ENCODE measurements at places on chromosomes 7 and 10.

GRCh38 chr10:14476641-14477407 lies 146.1 kb upstream of the FRMD4A start:
- peak; percentile 21 for DNase-seq

GRCh38 chr10:14377591-14378175 lies 47.0 kb upstream of the FRMD4A start:
- DNase-seq, result no peak

DNA sequence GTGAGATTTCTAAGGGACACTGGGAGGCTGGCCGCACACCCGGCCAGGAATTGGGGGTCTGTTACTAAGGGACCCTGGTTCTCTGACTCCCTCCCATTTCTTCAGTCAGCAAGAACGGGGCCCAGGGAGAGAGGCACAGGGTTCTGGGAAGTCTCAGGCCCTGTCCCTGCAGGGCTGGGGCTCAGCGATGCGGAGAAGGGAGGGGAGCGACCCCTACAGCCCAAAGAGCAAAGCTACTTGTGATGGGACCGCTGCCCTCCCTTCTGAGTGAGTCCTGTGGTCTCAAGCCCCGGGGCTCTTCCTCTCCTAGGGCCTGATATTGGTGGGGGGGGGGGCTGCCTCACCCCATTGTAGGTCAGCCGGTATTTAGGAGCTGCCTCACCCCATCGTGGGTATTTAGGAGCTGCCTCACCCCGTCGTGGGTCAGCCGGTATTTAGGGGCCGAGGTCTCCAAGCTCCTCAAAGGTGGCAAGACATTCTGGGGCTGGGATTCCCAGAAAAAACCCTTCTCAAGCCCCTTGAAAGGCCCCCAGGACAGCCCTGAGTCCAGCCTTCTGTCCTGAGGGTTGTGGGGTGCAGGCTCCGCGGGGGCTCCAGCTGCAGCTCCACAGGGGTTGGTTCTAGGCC lies 16.9 kb upstream of the NKX6-2 start:
- DNase-seq, result no peak

DNA sequence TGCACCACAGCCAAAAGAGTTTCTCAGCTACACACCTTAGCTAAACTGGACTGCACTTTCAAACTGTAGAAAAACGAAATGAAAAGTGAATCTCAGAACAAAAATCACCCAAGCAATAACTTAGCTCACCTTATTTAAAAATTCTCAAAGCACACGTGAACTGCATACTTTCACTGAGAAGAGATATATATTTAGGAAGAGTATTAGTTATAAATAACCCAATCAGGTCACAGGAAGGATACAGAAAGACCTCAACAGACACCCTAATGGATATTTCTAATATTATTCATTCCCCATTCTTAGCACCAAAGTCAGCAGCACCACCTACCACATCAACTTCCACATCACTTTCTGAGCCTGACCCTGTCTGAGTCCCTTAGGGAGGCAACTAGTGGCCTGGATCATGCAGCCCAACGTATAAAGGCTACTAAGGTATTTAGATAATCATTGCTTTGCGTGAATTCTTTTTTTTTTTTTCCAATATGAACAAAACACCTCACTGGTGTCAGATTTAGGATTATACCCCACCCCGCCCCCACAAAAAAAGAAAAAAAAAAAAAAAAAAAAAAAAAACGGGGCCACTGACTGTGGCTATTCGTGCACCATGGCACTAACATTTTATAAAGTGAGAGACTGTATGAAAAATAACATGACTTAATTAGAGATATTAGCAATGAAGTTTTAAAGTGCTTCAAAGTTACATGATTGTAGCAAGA lies 2.6 kb downstream of the ABI1 start:
- DNase-seq, result peak; percentile 25

GRCh38 chr10:52729271-52730104 lies 43.1 kb downstream of the MBL2 start:
- peak; percentile 79 for DNase-seq

DNA sequence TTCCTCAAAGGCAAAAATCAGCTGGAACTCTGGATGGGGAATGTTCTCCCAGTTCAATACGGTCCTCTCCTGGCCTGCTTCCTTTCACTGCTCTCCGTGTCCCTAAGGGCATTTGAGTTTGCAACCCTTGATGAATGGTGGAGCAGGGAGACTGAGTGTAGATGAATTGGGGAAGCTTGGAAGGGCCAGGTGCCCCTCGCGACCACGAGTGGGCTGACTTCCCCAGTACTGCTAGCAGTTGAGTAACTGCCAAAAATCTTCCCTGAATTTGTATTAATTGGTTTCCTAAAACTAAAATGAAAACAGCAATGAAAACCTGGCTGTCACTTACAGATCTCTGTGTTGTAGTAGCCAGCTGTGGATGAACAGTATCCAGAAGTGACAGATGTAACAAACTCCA lies 13.6 kb downstream of the IRF5 start:
- DNase-seq, result no peak

- DNase-seq, result no peak
Measured at GRCh38 chr7:44331682-44332081, 6.3 kb upstream of the CAMK2B start.

DNA sequence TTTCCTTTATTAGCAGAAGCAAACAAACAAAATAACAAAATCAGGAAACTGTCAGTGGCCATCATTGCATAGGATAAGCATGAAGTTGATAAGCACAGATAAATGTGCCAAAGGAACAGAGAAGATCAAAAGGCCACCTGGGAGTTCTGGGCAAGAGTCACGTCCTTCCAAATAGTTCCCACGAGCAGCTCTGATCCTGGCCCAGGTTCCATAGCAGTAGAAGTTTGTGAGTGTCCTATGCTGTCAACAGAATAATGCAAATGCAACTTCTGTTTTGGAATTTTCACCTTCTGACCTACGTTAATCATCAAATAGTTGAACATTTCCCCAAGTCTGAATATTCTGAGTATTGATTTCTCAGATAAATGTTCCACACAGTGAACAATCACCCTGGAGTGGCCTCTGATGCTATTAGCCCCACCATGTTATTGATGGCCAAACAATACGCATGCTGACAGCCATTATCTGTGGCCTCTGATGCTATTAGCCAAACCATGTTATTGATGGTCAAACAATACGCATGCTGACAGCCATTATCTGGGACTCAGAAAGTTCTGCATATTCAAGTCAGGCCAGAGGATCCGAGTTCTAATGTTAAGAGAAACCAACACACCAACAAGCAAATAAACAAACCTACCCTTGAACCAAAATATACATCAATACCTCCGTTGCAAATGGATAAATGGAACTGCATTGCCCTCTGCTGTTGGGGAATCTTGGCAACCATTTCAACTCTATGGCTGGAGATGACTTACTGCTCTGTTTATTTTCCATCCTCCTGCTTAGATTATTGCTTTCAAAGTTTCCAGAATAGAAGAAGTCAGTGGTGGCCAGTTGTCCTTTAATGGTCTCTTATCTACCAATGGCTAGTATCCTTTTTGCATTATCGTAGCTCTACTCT lies 63.3 kb downstream of the MRC1 start:
- DNase-seq, result peak; percentile 29

GRCh38 chr7:155372782-155373358 lies 75.2 kb downstream of the INSIG1 start:
- DNase-seq, result no peak

DNA sequence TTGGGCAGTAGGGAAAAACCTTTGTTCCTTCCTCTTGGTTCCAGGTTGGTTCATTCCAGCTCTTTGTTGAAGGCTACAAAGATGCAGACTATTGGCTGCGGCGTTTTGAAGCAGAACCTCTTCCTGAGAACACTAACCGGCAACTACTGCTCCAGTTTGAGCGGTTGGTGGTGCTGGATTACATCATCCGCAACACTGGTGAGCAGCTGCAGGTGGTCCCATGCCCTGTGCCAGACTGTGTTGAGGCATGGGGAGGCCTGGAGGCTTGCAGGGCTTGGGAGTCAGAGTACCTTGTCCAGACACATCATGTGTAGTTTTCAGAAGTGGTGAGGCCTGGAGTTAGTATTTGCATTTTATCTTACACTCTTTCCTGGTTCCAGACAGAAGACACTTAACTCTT lies 16.3 kb downstream of the PI4K2A start:
- DNase-seq, result no peak

GRCh38 chr7:5699467-5700384 lies 81.7 kb downstream of the RNF216 start:
- DNase-seq, result no peak

GRCh38 chr10:474946-475345 lies 214.5 kb downstream of the DIP2C start:
- no peak for DNase-seq
